ENCODE measurements at places on chromosomes 1 and 21. TPM values are rescaled to one million over a fixed set of nuclear protein-coding genes. Genes with fewer than 3 reads are reported as not detected.

DNA sequence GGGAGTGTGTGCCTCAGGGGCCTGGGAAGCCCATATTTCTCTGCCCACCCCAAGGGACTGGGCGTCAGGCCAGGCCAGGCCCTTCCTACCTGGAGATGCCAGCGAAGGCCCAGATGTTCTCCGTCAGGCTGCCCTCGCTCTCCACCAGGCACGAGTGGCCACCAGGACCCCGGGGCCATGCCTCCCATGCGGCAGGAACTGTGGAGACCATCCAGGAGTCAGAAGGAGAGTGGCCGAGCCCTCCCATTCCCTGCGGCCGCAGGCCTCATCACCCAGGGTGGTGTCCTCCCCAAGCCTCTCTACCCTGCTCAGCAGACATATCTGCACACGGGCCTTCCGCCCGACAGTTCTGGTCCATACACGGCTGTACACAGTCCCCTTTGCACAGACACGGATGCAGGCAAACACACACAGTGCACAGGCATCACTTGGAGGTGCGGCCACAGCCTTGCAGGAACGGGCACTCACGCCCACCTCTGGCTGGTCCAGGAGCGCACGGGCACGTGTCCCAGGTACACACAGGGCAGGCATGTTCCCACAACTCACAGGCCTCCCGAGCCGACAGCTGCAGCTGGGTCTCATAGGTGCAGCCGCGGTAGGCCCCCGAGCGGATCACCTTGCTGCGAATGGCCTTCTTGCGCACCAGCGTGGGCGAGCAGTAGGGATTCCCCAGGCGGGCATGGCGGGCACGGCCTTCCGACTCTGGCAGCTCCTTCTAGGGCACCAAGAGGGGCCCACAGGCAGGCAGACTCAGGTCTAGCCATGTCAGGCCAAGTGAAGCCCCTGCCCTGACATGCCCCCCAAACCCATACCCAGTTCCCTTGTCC is 5.9 kb upstream of the KIF17 start:
- DNase-seq = peak; percentile 3

DNA sequence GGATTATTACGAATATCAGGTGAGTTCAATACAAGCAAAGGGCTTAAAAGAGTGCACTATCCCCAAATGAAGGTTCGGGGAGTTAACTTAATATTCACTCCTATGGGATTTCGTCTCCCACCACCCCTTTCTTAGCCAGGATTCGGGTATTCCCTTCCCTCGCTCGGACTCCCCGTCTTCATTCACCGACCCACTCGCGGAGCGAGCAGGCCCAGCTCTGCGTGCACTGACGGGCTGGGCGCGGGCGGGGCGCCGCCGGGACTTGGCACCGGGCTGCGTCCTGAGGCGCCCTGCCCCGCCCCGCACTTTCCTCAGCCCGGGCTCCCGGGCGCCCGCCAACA is 7.7 kb upstream of the MPZL1 start:
- no peak for DNase-seq

DNA sequence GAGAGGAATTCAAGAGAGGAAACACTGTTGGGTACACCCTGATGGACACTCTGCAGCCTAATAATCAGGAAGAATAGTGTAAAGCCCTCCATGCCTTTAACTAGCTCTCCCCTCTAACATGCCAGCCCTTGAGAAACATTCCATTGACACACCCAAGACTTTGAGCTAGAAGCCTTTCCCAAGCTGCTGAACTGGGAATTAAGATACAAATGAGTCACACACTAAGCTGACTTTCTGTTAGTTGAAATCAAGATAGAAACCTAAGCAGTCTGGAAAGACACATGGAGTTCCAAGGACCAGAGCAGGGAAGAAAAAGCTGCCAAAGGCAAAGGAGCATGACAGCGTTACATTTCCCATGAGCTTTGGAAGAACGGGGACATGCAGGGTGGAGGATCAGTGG is 380.8 kb downstream of the NPHP4 start:
- DNase-seq = no peak

DNA sequence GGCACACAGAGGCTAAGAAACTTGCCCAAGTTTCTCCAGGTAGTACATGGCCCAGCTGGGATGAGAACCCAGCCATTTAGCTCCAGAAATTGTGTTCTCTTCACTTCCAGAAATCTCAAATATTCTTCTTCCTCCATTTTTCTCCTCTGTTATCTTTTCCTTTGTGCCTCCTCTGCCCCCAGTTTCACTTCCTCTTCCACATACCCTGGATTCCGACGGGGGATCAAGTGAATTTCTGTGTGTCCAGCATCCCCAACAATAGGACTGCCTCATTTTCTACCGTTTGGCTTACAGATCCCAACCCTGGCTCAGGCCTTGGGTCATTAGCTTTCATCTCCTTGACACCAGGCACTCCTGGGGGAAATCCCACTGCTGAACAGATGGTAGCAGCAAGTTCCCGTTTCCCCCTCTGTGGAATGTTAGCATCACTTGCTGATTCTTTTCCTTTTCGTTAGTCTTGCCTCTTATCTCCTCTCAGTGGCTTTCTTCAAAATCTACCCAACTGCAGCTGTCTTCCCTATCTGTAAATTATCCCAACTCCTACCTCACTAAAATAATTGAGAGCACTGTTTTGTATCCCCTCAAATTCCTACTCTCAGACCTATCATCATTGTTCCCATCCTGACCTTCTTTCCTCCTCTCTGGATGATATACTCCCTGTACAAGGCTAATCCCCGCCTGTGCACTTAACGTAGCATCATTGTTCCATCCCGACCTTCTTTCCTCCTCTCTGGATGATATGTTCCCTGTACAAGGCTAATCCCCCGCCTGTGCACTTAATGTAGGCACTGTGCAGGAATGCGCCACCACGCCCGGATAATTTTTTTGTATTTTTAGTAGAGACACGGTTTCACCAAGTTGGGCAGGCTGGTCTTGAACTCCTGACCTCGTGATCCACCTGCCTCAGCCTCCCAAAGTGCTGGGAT is 36.5 kb downstream of the SCCPDH start:
- no peak for DNase-seq

- DNase-seq = no peak
Measured at GRCh38 chr1:244349103-244349531, 102.6 kb downstream of the ADSS2 start.

DNA sequence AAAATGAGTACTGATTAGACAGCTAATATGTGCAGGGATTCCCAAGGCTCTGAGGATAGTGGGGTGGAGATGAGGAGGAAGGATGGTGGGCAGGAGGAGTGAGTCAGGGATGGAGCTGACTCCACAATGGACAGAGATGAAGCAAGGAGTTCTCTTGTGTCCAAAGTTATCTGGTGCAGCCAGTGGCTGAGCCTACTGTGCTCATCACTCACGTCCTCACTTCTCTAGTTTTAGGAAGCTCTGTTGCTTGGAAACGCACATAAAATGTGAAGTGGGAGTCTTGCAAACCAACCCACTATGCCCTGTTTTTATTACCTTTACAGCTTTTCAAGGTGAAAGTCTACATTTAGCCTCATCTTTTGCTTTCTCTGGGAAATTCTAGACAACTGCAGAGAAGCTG is 36.5 kb upstream of the SAMD13 start:
- DNase-seq = no peak

DNA sequence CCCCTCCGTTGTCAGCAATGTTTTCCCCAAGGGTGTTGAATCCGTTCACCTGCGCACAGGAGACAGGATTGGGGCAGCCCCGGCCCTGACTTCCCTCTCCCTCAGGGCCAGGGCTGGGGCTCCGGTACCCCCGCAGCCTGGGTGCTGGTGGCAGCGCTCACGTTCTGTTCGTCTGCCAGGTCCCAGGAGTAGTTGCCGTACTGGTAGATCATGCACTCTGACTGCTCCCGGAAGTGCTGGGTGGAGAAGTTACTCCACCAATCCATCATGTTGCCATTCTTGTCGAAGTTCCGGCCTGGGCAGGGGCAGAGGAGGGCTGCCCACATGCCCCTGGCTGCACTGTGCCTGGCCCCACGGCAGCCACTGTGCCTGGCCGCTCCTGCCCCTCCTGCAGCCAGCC is 6.1 kb downstream of the PRXL2B start:
- DNase-seq = no peak

GRCh38 chr1:243313635-243314536 is 58.0 kb downstream of the SDCCAG8 start:
- no peak for DNase-seq

- DNase-seq = no peak
Measured at GRCh38 chr1:48767975-48768510, 8.6 kb downstream of the BEND5 start.

GRCh38 chr1:173356191-173356762 is 120.9 kb upstream of the PRDX6 start:
- no peak for DNase-seq

DNA sequence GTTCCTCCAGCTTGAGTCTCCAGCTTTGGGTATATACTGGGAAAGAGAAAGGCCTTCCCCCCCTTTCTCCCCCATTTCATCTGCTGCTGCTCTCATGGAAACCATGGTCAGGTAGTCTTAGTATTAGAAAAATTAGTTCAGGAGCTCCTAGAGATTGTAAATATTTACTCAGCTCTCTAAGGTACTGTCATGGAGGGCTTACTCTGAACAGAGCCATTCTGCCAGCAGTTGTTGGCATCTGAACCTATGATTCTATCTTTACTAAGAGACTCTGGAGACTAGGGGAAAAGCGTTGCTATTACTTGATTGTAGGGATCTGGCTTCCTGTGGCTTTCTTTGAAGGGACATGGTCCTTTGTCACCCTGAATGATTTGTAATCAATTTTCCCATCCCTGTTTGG is 6.1 kb downstream of the INTS3 start:
- DNase-seq = no peak

DNA sequence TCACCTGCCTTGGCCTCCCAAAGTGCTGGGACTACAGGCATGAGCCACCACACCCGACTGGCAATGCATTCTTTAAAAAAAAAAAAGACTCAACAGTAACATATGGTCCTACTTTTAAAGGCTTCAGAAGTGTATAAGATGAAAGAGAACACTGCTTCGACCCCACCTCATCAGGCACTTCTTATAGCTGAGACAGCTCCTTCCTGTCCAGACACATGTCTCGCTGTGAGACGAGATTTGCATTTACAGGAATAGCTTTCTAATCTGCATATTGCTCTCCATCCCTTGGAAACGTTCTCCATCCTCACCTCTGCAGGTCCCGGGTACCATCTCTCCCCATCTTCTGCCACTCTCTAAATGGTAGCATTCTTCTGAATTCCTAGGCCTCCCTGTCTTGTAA is 6.7 kb downstream of the AZIN2 start:
- no peak for DNase-seq

GRCh38 chr21:26686278-26686677 is 113.2 kb upstream of the CYYR1 start:
- DNase-seq = no peak

DNA sequence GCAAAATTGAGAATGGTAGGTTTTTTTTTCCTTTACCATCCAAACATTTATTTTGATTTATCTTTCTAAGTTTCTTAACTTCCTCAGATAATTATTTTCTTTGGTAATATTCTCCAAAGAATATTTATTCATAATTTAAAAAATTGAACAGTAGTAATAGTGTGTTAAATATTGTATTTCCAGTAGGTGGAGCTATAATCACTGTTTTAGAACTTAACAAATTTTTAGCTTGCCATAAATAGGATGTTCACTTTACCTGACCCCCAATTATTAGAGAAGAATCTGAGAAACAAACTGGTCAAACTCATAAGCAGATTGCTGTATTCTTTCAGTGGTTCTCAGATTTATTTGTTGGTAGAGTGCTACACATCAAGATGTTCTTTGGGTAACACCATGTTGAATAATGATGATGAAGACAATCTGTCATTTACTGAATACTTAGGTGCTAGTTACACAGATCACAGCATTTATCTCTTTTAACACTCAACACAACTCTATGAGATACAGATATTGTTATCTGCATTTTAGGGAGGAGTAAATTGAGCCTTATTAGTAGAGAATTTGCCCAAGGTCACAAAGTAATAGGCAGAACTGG is 82.4 kb upstream of the GPR88 start:
- no peak for DNase-seq

- DNase-seq = no peak
Measured at GRCh38 chr1:115655916-115656315, 14.1 kb downstream of the VANGL1 start.

DNA sequence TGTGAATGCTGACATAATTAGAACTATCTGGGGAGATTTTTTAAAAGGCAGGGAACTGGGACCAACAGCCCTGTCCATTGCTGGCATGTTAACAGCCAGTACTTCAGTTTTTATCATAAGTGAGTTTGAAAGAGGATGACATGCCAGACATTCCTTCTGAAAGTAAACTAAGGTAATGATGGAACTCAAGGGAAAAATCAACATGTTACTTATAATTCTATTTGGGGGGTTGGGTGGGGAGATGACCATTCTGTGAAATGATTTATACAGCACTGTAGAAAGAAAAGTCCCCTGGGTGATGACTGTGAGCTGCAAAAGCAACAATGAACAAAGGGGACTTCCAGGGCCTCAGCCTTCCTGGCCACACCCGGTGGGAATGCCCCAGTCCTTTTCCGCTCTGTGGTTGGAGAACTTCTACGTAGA is 5.4 kb upstream of the LAMC2 start:
- peak; percentile 5 for DNase-seq

DNA sequence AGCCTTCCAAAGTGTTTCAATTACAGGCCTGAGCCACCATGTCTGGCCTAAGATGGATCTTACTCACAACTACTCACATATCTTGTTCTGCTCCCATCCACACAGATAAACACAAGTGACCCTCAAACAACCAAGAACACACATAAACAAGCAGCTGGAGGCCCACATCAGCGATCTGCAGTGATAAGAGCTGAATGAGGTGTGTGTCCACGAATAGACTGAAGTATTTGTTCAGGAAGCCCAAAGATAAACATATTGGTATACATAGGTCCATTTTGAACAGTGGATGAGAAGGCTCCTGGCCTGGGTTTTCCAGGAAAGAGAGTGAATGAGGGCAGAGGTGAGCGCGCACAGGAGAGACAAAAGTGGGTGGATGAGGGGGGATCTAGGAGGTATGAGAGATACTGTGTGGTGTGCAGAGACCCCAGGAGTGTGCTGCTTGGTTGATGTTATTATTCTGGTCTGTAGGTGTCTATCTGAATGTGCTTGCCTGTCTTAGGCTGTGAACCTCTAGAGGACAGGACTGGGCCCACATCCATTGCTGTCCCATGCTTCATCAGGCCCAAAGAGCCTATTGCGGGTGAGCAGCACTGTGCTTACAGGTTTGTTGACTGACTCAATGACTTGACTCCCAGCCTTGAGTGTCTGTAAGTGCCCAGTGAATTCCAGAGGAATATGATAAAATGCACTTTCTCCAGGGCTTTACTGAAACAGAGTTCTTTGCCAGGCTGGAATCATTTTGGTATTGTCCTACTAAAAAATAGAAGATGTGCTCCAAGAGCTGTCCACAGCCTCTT is 79.9 kb upstream of the ATP1A1 start:
- no peak for DNase-seq

- DNase-seq = no peak
Measured at GRCh38 chr1:208515129-208515528, 270.9 kb upstream of the PLXNA2 start.

Gene RNF207
- total RNA-seq = not detected

Gene OR2T2
- not detected for total RNA-seq

Gene VWA5B1
- not detected for total RNA-seq

Gene MXRA8
- total RNA-seq = 0.64 TPM

Gene SERPINC1
- total RNA-seq = not detected

Gene SPRR1A
- total RNA-seq = not detected

Gene BATF3
- total RNA-seq = 0.54 TPM
